LHCN-M2 (cell line): ENCODE measurements at places on chromosomes 2 and 18. TPM values are rescaled to one million over a fixed set of nuclear protein-coding genes. Genes with fewer than 3 reads are reported as not detected.
A peak's percentile ranks its signal among the peaks of the same experiment; 100 is the strongest.

The HOXD13 gene
- total RNA-seq: not detected in 2 replicates

The LAMA1 gene
- 1.4 TPM in 2 replicates for total RNA-seq

The MBOAT2 gene
- total RNA-seq: 22.6 and 23.5 TPM in 2 replicates

The DUSP19 gene
- total RNA-seq: 2.8 and 3.5 TPM in 2 replicates

The MLPH gene
- 145 and 155 TPM in 2 replicates for total RNA-seq

The WNT10A gene
- total RNA-seq: 0.06 TPM in 1 of 2 replicates, not detected in the other

The SOWAHC gene
- 6.4 and 7.3 TPM in 2 replicates for total RNA-seq

The HS1BP3 gene
- total RNA-seq: 24.6 and 34.2 TPM in 2 replicates

DNA sequence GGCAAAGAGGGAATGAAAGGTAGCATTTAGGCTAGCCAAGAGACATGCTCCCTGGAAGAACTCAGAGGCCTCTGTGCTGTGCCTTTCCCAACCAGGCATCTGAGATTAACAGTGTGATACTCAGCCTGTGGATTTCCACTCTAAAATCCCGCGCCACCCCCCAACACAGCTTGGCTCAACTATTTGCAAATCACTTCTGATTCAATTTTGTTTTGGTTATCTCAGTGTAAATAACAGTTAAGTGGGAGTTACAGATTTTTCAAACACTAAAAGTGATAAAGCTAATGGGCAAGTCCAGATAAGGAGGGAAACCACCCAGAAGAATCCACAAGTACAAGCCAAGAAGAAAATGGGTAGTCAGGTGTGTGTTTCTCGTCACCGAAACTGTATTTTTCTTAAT is 1.4 kb upstream of the NRP2 start:
- no peak for DNase-seq

DNA sequence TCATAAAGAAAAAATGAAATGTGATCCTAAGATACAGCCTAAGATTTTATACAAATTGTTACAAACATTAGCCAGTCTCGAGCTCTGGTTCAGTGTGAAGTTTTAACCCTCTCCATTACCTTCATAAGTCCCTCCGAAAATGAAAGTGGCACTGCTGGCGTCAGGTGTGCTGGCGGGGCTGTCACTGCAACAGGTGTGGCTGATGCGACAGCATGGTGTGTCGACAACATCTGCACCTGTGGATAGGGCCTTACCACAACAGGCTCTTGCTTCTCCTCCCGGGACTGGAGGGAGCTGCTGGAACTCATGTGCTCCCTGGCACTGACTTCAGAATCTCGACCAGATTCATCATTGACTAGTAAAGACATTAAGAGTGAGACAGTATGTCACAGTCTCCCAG is 10.3 kb downstream of the SAP130 start:
- DNase-seq: no peak

DNA sequence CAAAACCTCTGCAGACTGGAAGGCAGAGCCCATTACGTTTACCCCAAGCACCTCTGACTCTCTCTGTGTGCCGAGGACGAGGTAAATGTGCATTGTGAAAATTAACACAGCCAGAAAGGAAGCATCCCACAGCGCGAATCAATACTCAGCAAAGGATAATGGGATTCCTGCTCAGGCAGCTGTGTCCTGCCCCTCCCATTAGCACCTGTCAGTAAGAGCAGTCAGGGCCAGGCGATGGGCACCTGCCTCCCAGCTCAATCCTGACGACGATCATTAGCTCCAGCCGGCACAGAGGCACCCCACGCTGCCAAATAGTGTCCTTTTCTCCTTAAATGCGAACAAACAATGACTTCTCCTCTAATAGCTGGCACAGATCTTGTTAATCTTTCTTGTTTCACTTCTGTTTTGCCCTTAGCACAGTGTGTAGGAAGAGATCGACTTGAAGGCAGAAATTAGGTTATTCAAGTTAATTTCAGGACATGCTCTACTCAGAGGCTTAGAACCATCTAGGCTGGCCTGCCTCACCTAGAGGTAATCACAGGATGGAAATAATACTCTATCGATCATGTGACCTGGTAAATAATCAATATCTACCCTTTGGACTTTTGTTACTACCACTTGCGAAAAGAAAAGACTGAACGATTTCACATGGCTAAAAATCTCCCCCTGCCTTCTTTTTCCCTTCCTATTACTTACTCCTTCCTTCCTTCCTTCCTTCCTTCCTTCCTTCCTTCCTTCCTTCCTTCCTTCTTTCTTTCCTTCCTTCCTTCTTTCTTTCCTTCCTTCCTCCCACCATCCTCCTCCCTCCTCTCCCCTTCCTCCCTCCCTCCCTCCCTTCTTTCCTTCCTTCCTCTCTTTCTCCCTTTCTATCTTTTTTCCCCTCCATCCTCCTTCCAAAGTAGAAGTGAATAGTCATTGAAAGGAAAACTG is 487.9 kb upstream of the ID2 start:
- no peak for DNase-seq

DNA sequence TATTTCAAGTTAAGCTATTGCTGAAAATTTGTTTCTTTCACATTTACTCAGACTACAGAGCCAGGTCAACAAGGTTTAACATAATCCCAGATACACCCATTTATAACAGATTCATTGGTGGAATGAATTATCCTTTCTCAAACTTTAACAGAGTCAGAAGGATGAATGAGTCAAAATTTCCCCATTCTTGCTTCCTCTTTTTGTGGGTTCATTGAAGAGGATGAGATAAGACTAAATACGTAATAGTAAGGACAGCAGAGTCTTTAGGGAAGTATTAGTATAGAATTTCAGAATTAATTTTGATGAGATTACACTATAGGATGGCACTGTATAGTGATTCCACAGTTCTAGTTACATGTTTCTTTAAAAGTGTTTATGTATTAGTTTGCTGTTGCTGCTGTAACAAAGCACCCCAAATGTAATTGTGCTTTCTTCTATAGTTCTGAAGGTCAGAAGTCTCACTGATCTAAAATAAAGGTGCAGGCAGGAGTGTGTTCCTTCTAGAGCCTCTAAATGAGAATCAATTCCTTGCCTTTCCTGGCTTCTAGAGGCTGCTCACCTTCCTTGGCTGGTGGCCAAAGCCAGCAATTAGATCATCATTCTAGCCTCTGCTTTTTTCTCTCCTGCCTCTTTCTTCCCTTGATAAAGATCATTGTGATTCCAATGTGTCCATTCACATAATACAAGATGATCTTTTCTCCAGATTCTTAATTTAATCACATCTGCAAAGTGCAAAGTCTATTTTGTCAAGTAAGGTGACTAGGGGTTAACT is 309.3 kb upstream of the PIK3C3 start:
- DNase-seq: no peak

DNA sequence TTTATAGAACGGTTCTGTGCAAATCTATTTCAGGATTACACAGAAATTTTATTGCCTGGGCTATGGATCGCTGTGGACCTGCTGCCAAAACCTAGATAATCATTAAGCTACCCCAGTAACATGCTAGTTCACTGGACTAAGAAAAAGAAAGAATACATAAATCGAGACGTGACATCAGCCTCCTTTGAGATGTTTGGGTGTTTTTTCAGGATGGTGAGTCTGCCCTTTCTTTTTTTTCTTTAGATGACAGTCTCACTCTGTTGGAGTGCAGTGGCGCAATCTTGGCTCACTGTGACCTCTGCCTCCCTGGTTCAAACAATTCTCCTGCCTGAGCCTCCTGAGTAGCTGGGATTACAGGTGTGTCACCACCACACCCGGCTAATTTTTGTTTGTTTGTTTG is 52.0 kb downstream of the FHOD3 start:
- DNase-seq: no peak

- DNase-seq: no peak
Measured at GRCh38 chr2:174236429-174236828, 11.9 kb downstream of the OLA1 start.

GRCh38 chr2:2660789-2661355 is 329.8 kb upstream of the MYT1L start:
- no peak for DNase-seq

DNA sequence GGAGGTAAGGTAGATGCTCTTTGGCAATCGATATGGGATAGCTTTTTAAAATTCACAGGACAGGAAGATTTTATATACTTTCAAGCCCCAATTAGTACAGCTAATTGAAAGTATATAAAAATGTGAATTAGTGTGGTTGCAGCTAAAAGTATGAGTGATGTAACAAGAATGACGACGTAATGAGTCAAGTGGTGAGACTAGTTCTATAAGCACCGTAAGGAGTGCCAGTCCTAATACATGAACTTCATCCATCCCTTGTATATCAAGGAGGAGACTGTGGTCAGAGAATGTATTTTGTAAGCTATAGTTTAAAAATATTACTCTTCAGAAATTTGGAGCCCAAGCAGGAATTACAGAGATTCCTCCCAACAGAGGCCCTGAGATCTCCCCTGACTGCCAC is 25.8 kb downstream of the DNAJC27 start:
- peak; percentile 13 for DNase-seq

DNA sequence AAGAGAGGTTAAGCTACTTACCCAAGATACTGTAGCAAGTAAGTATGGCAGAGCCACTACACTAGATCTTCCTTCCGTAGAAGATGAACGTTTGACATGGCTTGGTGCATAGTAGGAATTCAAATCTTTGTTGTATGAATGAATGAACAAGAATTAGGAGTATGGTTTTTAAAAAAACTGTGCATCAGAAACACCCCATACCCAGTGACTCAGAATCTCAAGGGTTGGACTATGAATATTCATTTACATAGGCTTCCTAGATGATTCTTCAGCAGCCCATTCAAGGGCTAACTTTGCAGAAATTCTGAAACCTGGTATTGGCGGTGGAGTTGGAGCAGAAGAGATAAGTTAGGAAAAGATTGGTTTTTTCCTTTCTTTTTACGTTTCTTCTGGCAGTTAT is 5.4 kb downstream of the ACTR3 start:
- no peak for DNase-seq

GRCh38 chr18:9926223-9926894 is 12.5 kb downstream of the VAPA start:
- DNase-seq: no peak

DNA sequence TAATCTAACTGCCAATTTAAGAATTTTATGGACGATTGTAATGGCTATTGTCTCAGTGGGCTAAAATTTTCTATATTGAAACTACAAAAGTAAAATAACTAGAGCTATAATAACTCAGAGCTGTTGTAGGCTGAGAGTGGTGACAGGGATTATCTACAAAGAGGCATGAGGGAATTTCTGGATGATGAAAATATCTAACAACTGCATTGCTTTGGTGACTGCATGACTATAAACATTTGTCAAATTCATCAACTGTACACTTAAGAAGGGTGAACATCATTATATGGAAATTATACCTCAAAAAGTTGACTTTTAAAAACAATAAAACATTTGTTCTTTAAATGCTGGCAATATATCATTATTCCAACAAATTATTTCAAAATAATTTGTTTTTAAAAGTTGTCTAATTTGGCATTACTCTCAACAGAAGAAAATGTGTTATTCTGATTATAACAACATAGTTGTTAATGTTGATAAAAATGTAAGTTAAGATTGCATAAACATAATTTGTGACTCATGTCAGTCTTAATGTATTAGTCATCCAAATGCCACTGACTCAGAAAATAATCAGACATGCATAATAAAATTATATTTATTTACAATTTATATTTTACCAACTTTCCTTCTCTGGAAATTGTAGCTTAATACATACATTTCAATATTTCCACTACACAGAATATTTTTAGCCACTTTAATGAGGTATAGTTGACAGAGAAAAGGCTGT is 865.1 kb upstream of the VRK2 start:
- peak; percentile 64 for DNase-seq

- peak; percentile 71 for DNase-seq
Measured at GRCh38 chr2:197159661-197160211, 150.8 kb downstream of the ANKRD44 start.

DNA sequence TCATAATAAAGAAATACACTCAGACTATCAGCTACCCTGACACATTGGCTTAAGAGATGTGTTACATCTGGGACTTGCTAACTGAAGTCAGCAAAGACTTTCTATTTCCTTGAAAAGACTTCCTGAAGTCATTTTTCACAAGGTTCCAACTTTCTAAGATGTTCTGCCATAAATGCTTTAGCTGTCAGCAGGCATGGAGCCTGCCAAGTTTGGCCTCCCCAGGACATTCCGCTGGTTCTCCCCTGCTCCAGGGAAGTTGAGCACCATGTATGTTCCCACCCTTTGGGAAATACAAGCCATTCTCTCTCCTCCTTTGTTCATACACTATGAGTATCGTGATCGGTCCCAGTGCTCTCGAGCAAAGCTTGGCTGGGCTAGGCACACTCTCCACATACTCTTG is 202.7 kb upstream of the CCDC68 start:
- no peak for DNase-seq

- DNase-seq: no peak
Measured at GRCh38 chr2:64841461-64841860, 147.7 kb upstream of the SLC1A4 start.

- no peak for DNase-seq
Measured at GRCh38 chr18:31454066-31454708, 6.6 kb downstream of the DSG3 start.

- DNase-seq: peak; percentile 75
Measured at GRCh38 chr18:45957100-45957499, 10.0 kb downstream of the EPG5 start.

DNA sequence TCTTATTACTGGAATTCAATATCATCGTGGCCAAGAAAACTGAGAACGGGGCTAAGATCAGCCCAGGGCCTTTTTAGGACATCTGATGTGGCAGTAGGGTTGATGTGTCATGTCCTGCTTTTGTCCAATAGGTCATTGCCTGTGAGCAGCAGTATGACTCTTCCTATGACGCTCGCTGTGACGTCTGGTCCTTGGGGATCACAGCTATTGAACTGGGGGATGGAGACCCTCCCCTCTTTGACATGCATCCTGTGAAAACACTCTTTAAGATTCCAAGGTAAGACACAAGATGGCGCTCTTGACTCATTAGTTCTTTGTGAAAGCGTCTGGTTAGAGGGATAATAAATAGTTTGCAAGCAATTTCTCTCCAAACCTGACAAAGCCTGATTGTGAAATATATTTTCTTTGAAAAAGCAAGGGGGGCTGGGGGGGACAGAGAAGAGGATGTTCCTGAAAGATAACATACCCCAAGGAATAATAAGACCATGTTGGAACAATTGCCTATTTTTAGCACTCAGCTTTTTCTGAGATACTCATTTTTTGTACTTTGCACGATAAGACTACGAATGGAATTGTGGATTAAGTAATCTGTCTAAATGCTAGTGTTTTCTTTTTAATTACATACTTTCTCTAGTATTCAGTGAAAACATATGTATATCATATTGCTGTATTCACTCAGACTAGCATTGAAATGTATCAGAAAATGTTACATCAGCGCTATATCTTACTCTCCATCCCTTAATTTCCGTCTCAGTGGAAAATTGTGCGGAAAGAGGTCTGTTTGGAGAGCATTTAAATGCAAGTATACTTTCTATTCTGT is 58.1 kb downstream of the MYO3B start:
- DNase-seq: peak; percentile 72
